NCI-H187 treated with DMSO at 0.1 percent for 48 hours (cell line): ENCODE measurements at places on chromosomes 5 and 9.

DNA sequence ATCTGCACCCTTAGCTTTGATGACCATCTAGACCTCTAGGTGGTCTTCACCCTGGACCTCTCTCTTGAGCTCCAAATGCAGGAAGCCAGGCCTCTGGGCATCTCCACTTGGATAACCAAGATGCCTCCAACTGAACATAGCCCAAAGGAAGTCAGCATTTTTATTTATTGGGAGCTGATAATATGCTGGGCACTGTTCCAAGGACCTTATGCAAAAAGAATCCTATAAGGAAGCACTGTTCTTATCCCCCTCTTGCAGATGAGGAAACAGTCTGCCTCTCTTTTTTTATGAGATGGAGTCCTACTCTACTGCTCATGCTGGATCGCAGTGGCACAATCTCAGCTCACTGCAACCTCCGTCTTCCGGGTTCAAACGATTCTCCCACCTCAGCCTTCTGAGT lies 219.9 kb downstream of the CDK5RAP2 start:
- DNase-seq = no peak

DNA sequence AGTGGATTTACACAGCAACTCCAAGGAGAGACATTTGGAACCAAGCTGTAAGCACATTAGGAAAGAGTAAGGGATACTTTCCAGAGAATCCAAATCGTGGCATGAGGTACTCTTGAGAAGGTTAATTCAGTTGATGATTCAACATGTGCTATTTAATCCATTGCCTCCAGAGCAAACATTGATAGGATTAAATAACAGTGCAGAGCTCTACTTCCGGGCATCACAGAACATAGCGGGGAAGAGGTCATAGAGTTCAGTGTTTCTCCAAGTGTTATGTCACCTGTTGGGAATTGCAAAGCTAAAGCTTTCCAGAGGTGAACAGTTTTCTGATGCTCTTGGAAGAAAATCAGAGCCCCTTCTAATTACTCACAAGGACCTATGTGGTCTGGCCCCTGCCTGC lies 127.5 kb downstream of the PPP2R2B start:
- DNase-seq = no peak

GRCh38 chr9:137791947-137792346 lies 85.6 kb upstream of the CACNA1B start:
- DNase-seq = no peak

- no peak for DNase-seq
Observed at GRCh38 chr5:75660678-75661465, 49.6 kb downstream of the ANKDD1B start.

- DNase-seq = no peak
Observed at GRCh38 chr9:27059412-27059811, 49.6 kb upstream of the TEK start.

- no peak for DNase-seq
Observed at GRCh38 chr5:73451224-73452130, 2.9 kb upstream of the FOXD1 start.

DNA sequence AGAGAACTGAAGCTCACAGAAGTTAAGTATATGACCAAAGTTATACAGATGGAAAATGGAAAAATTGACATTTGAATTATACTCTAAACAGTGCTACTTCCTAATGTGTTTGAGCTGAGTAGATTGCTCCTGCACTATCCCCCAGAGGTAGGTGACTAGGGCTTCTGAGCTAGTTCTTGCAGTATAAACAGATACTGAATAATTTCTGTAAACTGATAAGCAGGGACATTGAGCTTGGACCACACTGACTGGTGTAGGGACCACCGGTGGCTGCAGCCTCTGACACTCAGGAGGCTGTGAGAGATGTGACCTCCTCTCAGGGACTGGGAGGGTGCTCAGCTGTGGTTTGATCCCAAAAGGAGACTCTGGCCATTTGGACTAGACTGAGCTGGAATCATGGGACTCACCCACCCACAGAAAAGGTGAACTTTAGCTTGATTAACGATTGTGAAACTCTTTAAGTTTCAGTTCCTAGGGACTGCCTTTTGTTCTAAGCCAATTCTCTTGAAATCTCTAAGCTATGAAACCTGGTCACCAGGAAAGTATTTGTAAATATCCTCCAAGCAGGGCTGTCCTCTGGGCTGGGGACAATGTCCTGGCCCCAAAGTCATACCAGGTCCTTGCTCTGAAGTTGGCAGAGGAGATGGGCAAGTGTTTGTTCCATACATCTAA lies 291.5 kb downstream of the SEC61B start:
- no peak for DNase-seq

- no peak for DNase-seq
Observed at GRCh38 chr9:35042081-35042604, 30.3 kb downstream of the VCP start.

DNA sequence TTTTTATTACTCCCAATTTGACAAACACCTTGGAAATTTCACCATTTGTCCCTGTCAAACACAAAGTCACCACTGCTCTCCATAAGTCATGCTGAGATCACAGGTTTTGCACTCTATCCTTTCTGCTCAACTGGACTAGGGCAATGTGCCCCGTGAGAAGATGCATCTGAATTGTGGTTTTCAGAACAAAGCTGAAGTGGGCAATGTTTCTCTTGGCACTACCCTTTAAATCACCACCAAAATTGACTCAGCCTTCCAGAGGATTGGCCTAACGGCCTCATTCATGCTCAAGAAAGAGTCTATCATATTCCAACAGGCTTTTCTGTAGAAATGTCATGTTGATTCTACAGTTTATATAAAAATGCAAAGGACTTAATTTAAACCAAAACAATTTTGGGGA lies 81.0 kb upstream of the TRIO start:
- no peak for DNase-seq

DNA sequence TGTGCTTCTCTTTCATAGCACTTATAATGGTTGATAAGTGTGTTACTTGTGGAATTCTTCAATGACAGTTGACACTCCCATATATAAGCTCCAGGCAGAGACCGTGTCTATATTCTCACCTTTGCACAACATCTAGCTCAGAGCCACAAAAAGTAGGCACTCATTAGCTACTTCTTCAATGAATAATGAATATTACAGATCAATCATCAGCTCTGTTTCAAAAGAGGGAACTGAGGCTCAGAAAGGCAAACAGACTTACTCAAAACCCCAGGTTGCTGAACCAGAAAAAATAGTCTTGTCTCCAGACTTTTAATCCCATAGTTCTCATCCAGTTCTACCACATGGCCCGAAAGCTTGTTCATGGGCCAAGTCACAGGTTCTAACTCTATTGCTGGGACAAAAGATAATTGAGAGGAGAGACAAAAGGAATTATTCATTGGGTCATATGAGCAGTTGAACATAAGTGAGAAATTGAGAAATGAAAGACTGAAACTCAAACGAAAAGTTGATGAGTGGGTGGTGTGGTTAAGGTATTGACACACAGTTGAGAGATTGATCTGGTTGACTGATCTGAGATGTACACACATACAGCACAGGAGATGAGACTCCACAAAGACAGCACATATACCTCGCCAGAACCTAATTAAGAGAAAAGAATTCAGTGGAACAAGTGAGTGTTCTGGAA lies 381.6 kb downstream of the EFNA5 start:
- DNase-seq = no peak

- no peak for DNase-seq
Observed at GRCh38 chr9:76693912-76694311, 70.3 kb upstream of the PCA3 start.
